ENCODE measurements at places on chromosomes 7 and 10.
A peak's percentile ranks its signal among the peaks of the same experiment; 100 is the strongest.

- DNase-seq, result no peak
These were observed 50.3 kb upstream of the CXCL12 start for GRCh38 chr10:44435196-44435595.

DNA sequence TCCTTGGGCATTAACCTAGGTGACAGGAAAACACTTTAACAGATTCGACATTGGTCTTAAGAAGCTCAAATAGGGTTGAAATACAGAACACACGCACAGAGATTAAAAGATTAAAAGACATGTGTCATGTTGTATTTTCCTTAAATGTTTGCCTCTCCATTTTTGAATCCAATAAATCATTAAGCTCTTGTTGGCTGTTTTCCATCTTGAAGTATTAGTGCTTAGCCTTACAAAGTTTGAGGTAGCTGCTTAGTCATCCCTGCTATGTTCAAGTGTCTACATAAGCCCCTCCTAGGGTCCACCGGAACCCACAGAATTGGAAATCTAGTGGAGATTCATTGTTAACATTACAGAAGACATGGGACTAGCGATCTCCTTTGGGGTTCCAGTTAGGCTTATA lies 12.7 kb upstream of the GJD4 start:
- DNase-seq, result no peak

DNA sequence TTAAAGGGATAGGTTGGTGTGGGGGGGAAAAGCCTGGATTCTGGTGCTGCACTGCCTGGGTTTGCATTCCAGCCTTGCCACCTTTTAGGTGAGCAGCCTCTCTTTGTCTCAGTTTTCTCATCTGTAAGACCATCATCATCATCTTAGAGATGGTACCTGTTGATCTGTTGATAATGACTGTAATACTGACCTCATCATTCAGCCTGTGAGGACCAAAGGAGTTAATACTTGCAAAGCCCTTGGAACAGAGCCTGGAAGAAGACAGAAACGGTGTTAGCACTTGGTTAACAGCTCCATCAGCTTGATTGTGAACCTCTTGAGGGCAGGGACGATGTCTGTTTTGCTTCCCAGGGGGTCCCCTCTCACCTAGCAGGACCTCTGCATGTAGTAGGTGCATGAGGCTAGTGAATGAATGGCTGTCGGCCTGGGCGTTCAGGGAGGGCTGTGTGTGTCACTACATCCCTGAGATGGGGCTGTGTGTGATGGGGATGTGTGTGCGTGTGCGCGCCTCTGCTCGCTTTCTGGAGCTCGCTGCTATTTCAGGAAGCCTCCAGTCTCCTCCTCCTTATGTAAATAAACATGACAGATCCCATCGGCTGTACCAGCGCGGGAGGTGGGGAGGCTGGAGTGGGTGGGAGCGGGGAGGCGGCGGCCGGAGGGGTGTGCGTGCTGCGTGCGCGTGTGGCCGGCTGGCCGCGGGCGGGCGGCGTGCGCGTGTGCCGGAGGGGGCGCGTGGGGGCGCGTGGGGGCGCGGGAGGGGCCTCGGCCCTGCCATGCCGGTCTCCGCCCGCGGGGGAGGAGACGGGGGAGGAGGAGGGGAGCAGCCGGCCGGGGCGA lies 61.2 kb downstream of the NEURL1 start:
- no peak for DNase-seq

GRCh38 chr10:48880016-48880705 lies 59.5 kb downstream of the LRRC18 start:
- peak; percentile 22 for DNase-seq

DNA sequence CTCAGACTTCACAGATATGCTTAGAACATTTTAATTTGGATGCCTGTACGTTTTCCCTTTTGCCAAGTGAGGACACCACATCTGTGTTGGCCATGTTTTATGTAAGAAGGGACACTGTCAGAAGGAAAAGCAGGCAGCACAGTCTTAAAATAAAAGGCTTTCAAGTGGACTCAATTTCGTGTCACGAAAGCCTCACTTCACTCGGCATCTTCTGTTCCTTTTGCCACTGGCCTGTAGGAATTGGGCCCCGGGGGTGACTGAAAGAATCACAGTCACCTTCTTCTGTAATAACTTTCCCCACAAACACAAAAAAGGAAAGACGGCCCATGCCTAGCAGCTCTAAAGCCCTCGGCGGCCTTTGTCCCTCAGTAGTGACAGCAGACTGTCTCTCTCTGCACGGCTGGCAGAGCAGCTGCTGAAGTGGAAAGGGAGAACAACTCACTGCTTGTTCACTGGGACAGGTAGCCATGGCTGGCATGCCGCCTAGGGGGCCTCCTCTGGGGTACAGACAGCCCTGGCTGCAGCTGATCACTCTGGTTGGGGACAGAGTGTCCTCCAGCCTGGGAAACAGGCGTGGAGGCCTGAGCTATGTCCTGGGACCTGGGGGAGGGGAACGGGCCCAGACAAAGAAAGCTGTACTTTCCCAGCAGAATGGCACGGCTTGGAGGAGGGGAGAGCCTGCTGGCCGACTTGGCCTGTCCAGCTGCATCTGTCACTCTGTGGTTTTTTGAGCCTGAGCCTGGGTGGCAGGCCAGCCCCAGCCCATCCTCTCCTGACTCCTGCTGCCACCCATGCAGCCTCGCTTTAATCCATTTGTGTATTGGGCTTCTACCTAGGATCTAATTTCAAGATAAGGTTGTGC lies 4.4 kb downstream of the RASSF4 start:
- no peak for DNase-seq

- DNase-seq, result no peak
These were observed 26.7 kb upstream of the CRHR2 start for GRCh38 chr7:30708983-30709382.

- DNase-seq, result no peak
These were observed 676 bp downstream of the TCAF1 start for GRCh38 chr7:143901332-143901667.

- no peak for DNase-seq
These were observed 18.3 kb downstream of the UBE2D1 start for GRCh38 chr10:58352956-58353610.

DNA sequence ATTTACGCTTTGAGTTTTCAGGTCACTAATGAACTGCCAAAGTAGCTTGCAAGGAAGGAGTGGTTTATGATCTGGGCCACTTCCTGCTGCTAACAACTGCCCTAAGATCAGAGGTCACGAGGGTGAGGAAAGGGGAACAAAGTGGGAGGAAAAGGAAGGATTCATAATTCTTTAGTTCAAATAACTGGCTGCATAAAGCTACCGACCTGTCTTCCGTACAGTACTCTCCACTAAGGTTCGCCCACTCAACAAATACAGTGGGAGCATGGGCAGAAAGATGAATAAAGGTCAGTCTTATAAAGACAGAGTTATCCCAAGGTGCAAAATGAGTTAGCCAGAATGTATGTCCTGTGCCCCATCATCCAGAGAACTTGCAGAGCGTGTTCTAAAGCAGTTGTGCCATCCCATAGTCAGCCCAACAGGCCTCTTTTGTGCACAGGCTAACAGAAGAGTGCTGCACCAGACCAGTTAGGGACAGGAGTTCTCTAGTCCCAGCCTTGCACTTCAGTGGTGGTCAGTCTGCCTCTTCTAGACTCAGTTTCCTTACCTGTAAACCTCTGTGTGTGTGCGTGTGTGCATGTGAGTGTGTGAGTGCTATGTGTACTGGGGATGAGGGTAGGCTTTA lies 65.9 kb downstream of the CREB3L2 start:
- no peak for DNase-seq

DNA sequence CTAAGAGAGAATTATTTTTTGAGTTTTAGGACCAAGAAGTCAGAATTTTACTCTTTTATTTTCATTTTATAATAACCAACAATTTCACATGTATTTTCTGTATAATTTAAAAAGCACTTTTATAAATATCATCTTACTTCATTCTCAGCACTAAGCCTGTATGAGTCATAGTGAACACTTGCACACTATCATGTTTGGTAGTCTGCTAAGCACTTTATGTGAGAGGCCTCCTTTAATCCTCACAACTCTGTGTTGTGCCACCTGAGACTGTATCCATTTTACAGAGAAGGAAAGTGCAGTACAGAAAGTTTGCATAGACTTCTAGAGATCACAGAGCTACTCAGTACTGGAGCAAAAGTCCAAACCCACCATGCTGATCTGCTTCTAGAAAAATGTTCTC lies 939.6 kb downstream of the NRG3 start:
- no peak for DNase-seq

GRCh38 chr10:7485244-7485556 lies 74.4 kb upstream of the SFMBT2 start:
- no peak for DNase-seq

GRCh38 chr10:46308666-46309450 lies 22.1 kb downstream of the ANTXRL start:
- no peak for DNase-seq

DNA sequence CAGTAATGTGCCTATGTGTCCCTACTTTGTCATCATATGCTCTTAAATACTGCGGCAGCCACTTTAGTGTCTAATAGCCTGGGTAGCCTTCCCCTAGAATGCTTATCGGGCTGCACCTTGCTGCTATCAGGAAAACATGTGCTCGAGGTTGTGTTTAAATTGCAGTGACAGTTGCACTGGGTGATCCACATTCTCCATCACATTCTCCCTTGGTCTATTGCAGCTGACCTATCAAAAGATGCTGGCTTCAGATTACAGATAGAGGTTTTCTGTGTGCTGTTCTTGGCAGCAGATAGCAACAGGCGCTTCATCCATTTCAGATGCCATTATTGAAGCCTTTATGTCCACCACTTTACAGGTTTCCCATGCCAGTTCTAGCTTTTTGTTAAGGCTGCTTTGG lies 130.1 kb upstream of the MDFIC start:
- DNase-seq, result no peak

- DNase-seq, result no peak
These were observed 41.6 kb downstream of the RBM28 start for GRCh38 chr7:128302139-128302538.

GRCh38 chr10:28179006-28179742 lies 123.7 kb downstream of the MPP7 start:
- peak; percentile 39 for DNase-seq

DNA sequence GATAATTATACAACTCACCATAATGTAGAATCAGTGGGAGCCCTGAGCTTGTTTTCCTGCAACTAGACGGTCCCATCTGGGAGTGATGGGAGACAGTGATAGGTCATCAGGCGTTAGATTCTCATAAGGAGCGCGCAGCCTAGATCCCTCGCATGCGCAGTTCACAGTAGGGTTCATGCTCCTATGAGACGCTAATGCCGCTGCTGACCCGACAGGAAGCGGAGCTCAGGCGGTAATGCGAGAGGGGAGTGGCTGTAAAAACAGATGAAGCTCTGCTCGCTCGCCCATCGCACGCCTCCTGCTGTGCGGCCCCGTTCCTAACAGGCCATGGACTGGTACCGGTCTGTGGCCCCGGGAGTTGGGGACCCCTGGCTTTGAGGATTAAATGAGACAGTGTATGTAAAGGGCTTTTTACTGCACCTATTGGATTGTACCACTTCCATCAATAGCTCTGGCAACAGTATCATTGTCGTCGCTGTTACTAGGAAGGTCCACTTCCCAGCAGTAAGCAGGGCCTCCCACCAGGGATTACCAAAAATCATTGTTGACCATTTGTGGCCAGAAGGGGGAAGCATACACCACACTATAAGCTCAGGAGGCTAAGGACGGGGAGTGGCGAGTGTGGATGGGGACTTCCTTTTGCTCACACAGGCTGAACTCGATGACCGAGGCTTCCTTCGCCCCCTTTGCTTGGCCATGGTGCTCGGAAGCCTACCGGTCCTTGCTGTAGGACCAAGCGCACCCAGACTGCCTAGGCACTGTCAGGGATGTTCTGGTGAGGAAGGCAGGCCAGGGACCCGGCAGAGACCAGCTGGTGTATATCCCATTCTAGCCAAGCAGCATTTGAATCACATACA lies 26.4 kb downstream of the AKR1B1 start:
- DNase-seq, result peak; percentile 73

GRCh38 chr7:16810573-16810972 lies 5.8 kb upstream of the AGR2 start:
- no peak for DNase-seq

- DNase-seq, result no peak
These were observed 98.8 kb downstream of the SEMA3E start for GRCh38 chr7:83550100-83550499.

DNA sequence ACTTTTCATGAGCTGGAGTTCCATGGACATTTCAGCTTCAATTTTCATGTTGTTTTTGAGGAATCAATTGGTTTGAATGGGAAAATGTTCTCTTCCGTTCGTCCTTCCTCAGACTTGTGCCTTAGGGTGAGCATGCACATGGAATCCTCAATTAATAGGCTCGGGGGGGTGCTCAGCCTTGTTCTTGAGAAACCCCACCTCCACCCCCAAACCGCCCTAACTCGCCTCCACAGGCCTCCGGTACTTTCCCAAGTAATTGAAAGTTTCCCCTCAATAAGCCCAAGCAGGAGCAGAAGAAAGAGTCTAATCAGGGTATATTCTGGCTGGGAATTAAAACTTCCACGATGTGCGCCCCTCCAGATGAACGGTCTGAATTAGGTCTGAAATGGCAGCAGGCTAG lies 945.2 kb downstream of the GRID1 start:
- no peak for DNase-seq

DNA sequence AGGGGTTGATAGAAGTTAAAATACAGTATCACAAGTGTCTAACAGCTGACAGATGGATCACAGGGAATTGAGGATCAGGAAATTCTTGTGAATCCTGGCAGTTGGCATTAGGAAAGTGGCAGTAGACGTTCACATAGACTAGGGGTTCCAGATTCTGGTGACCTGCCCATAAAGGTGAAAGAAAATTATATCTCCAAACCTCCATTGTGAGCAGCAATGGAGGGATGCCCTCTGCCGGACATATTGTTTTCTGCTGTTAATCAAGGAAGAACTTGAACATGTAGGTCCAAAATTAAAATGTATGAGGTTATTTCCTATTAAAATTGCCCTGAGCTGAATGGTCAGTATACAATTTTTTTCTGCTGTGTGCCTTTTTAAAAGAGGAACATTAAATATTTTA lies 5.1 kb downstream of the NME8 start:
- peak; percentile 28 for DNase-seq

GRCh38 chr10:77357185-77357584 lies 280.4 kb downstream of the KCNMA1 start:
- no peak for DNase-seq
